Stimulated activated CD8-positive, alpha-beta memory T cell treated with anti-CD3 and anti-CD28 coated beads, Interleukin-7, amount 100 ng/mL, for 48 hours (primary cell): ENCODE measurements at places on chromosomes 3 and 15.

- DNase-seq: no peak
These were observed 1.6 kb downstream of the NECTIN3 start for GRCh38 chr3:111073218-111073617.

GRCh38 chr3:115790759-115791158 lies 167.4 kb downstream of the GAP43 start:
- peak; percentile 15 for DNase-seq

DNA sequence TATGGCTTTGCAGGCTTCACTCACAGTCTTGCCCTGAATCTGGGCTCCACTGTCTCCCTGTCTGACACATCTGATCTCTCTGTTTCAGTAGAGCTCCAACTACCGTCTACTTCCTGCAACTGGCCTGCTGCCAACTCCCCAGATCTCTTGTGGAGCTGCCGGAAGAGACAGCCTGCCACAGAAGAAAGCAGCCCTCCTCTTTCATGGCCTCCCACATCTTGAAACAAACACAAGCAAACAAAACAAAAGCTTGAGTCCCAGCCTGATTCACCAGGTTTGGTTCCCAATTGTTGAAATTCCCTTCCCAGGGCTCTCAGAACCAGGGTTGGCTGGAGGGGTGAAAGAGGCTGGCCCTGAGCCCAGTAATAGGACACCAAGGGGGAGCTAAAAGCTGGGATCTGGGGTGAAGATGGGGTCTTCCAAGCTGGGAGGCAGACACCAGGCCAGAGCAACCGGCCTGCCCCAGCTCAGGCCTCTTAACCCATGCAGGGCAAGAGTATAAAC lies 55.3 kb upstream of the CA12 start:
- peak; percentile 49 for DNase-seq

DNA sequence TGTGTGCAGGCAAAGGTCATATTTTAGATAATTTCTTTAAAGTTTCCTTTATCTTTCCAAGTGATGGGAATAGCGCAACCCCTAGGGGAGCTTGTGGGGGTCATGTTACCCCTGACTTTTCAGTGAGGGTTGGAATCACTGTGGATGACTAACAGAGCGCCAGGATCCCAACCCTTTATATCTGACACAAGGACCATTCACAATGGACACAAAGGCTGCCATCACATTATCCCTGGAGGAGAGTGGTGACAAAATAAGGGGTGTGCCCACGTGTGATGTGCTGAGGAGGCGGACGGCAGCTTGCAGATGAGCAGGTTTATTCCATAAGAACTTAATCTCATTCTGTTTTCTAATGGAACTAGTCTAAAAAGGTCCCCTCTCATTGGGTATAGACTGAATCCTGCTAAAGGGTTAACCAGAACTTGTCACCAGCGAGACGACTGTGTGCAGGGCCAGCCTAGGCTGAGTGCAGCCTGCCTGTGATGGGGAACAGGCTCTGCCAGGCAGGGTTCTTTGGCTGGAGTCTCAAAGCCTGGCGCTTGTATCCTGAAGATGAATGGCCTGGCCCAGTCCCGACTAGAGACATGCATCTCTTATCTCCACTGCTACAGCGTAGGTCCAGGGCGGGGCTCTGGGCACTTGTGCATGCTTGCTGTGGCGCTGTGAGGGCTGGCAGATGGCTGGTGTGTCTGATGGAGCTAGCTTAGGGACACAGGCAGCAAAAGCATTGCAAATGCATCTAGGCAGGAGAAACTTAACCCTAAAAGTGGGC lies 50.2 kb downstream of the CHDH start:
- no peak for DNase-seq

- no peak for DNase-seq
These were observed 32.0 kb downstream of the ADAMTSL3 start for GRCh38 chr15:83685916-83686332.
